ENCODE measurements at places on chromosomes 2 and 18.

- DNase-seq, result no peak
Measured at GRCh38 chr18:49754866-49755265, 58.5 kb downstream of the ACAA2 start.

DNA sequence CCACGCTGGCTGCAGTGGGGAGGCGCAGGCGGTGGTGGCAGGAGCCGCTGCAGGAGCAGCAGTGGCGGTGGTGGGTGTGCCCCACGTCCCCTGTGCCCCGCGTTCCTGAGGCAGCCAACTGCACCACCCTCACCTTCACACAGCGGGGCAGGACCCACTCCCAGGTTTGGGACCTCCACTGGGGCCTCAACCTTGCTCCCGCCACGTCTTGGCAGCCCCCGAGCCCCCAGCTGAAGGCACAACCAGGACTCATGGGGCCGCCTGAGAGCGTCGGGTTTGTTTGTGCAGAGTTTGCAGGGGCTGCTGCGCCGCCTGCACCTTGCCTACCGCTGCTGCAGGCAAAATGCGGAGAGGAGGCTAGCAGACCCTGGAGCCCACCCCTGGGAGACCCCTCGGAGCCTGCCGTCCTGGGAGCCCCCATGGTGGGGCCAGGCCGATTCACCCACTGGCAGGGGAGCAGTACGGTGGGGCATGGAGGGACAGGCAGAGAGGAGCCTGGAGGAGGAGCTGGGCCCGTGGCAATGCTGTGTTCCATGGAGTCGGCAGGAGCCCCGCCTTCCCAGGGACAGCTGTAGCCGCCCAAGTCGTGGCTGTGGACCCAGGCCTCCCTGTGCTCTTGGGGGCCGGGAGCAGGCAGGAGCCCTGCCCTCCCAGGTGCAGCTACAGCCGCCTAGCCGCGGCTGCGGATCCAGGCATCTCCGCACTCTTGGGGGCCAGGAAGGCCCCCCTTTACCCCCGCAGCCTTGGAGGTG lies 14.7 kb upstream of the EML6 start:
- peak; percentile 20 for DNase-seq

DNA sequence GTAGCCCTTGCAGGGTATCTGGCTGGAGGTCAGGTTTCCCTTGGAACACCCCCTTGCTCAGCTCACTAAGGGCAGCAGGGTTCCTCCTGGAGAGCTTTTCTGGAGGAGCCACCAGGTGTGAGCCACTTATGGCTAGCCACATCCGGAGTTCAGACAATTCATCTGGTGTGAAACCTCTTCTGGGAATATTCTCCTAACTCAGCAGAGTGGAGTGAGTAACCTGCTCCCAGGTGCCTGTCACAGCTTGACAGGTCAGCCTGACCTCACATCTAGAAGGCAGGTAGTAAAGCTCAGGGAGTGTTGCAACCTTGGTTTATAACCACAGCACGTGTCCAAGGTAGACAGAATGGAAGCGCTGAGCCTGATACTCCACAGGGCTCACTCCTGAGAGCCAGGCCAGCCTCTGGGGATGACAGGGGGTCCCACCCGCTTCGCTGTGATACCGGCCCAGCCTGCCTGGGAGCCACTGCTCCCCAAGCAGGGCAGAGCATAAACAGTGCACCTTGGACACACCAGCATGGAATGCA lies 62.6 kb upstream of the TGFA start:
- no peak for DNase-seq

GRCh38 chr2:88955607-88956006 lies 264.1 kb downstream of the RPIA start:
- no peak for DNase-seq

DNA sequence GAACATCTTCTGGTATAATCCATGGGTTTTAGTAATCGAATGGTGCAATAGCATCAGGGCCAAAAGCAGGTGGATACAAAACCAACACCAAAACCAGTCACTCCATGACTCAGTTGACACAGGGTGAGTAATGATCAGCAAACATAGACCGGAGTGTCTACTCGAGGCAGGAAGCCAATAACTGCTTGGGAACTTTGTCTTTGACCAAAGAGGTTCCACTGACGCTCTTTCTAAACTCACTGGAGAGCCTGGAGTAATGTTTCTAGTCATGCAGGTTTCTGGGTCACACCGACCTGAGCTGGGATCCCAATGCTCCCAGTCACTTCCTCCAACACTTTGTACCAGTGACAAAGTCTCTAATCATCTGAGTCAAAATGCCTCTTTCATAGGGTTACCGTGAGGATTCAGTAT lies 30.9 kb downstream of the MREG start:
- DNase-seq, result no peak

All from adipocyte (in vitro differentiated cells).